ENCODE measurements at places on chromosomes 3 and 15. TPM values are rescaled to one million over a fixed set of nuclear protein-coding genes. Genes with fewer than 3 reads are reported as not detected.

GRCh38 chr15:48828471-48828870, 17.6 kb upstream of the CEP152 start:
- no peaks in the 10 kb centered on the region for H3K36me3 ChIP-seq
- peaks cover 17% of the 10 kb centered on the region for H3K27me3 ChIP-seq
- no peaks in the 10 kb centered on the region for H3K4me1 ChIP-seq

- H3K27me3 ChIP-seq = no peaks in the 10 kb centered on the region
- no peak overlapping the region for H3K4me3 ChIP-seq
- DNase-seq = no peak
- H3K36me3 ChIP-seq = no peaks in the 10 kb centered on the region
- no peaks in the 10 kb centered on the region for H3K4me1 ChIP-seq
Measured at GRCh38 chr15:26325495-26325894, 447.4 kb downstream of the GABRB3 start.

- H3K36me3 ChIP-seq = no peaks in the 10 kb centered on the region
- H3K4me1 ChIP-seq = peaks cover 10% of the 10 kb centered on the region
- DNase-seq = no peak
- H3K27ac ChIP-seq = no peak overlapping the region
- no peak overlapping the region for H3K4me3 ChIP-seq
Measured at GRCh38 chr3:141056751-141057171, 5.6 kb downstream of the SPSB4 start.

DNA sequence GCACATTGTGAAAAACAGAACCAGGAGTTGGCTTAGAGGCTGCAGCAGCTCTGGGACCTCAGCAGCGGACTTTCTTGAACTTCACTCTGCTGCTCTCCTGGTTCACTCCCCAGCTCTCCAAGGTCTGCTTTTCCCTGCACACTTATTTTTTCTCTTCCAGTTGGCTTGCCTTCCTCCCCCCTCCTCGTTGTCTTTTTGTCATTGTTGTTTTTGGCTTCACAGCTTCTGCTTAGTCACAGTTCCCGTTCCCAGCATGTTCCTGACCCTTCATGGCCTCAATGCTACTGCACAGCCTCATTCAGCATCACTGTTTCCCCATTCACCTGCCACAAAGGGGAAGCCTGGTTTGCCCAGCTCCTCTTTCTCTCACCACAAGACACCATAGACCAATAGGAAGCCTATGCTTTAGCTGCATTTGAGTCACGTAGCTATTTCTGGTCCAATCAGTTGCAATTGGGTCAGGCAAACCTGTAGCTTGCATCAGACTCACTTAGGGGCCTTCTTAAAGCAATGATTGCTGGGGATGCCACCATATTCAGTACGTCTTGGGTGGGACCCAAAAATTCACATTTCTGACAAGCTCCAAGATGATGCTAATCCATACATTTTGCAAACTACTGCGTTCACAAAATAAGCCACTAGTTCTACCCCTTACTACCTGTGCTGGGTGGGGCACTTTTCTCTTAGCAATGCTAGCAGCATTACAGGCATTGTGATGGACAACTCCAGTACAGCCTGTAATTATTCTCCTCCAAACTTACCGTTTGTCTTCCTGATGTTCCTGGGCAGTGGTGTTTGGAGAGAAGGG, 7.8 kb upstream of the SUMF1 start:
- peak overlapping the region; percentile 9 for H3K27ac ChIP-seq
- H3K4me3 ChIP-seq = no peak overlapping the region
- DNase-seq = peak; percentile 40
- peaks cover 25% of the 10 kb centered on the region for H3K27me3 ChIP-seq
- H3K4me1 ChIP-seq = peaks cover 14% of the 10 kb centered on the region

The ZNF280D gene
- 17.5 TPM for total RNA-seq

The ZMAT3 gene
- total RNA-seq = 17.1 TPM

DNA sequence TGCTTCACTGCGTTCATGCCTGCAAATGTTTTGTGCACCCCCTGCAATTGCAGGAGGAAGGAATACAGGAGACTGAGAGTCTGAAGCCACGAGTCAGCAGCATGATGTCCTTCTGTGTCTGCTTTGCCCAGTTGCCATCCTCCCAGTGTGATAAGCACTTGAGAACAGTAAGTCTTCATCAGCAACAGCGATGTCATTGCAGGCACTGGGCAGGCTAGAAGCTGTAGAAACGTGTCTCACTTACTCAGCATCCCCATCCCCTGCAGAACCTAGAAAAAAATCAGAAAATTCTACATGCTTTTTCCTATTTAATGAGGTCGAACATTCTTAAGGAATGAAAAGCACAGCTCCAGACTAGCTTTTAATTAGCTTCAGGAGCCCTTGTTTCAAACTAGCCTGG, 156.5 kb upstream of the LPP start:
- no peak overlapping the region for H3K4me3 ChIP-seq
- H3K27ac ChIP-seq = peak overlapping the region; percentile 21
- peaks cover 43% of the 10 kb centered on the region for H3K36me3 ChIP-seq
- DNase-seq = no peak
- H3K27me3 ChIP-seq = no peaks in the 10 kb centered on the region

DNA sequence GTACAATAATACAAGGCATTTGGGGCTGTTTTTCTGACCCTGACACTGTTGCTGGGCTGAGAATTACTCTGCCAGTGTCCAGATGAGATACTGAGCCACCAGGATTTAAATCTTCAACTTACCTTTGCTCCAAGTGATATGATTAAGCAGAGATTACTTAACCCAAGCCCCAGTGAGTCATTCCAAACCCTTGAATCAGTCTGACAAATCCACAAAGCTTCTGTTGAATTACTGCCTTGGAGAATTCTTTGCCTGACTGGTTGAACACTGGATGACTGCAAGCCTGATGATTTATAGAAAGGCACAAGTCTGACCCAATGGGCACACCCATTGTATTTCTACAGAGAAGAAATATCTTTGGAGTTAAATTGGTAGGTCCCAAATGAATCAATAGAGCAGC, 88.2 kb upstream of the TSC22D2 start:
- no peak overlapping the region for H3K27ac ChIP-seq
- no peak overlapping the region for H3K4me3 ChIP-seq
- DNase-seq = no peak
- peaks cover 10% of the 10 kb centered on the region for H3K27me3 ChIP-seq
- no peaks in the 10 kb centered on the region for H3K36me3 ChIP-seq

GRCh38 chr3:53156368-53156834, 4.6 kb upstream of the PRKCD start:
- H3K4me1 ChIP-seq = peaks cover 6% of the 10 kb centered on the region
- DNase-seq = no peak
- H3K36me3 ChIP-seq = no peaks in the 10 kb centered on the region
- H3K27me3 ChIP-seq = peaks cover 49% of the 10 kb centered on the region
- H3K27ac ChIP-seq = no peak overlapping the region

- H3K4me1 ChIP-seq = peaks cover 9% of the 10 kb centered on the region
- peaks cover 4% of the 10 kb centered on the region for H3K36me3 ChIP-seq
- no peak overlapping the region for H3K4me3 ChIP-seq
- H3K27me3 ChIP-seq = no peaks in the 10 kb centered on the region
- no peak overlapping the region for H3K27ac ChIP-seq
Measured at GRCh38 chr3:32256206-32256605, 17.7 kb downstream of the CMTM8 start.

The PCSK6 gene
- total RNA-seq = 0.76 TPM

- no peak overlapping the region for H3K27ac ChIP-seq
- no peaks in the 10 kb centered on the region for H3K36me3 ChIP-seq
- H3K4me3 ChIP-seq = no peak overlapping the region
Measured at GRCh38 chr3:59001675-59002074, 48.1 kb downstream of the CFAP20DC start.

- no peaks in the 10 kb centered on the region for H3K36me3 ChIP-seq
- no peak for DNase-seq
- H3K27ac ChIP-seq = no peak overlapping the region
- H3K27me3 ChIP-seq = peaks cover 5% of the 10 kb centered on the region
- H3K4me3 ChIP-seq = no peak overlapping the region
Measured at GRCh38 chr3:141083836-141084649, 32.9 kb downstream of the SPSB4 start.

DNA sequence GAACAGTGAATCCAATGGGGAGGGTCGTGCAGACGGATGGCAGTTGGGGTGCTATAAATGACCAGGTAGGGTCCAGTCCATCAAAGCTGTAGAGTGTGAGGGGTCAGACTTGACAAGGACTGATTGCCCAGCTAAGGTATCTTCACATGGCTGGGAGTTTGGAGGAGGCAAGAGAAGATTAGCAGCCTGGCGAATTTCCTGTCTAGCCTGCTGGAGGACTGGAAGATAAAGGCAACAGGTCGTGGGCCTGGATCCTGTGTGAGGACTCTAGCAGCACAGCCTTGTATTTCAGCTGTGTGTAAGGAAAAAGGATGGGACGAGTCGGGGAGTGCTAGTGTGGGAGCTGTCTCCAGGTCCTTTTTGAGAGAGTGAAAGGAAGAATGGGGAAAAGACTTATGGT, 17.6 kb downstream of the CCR5AS start:
- H3K27me3 ChIP-seq = no peaks in the 10 kb centered on the region
- no peak for DNase-seq
- H3K36me3 ChIP-seq = peaks cover 5% of the 10 kb centered on the region
- no peak overlapping the region for H3K27ac ChIP-seq
- H3K4me1 ChIP-seq = peaks cover 30% of the 10 kb centered on the region
- no peak overlapping the region for H3K4me3 ChIP-seq

The RARRES1 gene
- total RNA-seq = not detected

GRCh38 chr3:157059661-157060060, 100.3 kb downstream of the CCNL1 start:
- no peaks in the 10 kb centered on the region for H3K36me3 ChIP-seq
- H3K27me3 ChIP-seq = peaks cover 5% of the 10 kb centered on the region
- no peak overlapping the region for H3K4me3 ChIP-seq
- H3K4me1 ChIP-seq = no peaks in the 10 kb centered on the region
- DNase-seq = no peak

The C3orf52 gene
- total RNA-seq = 2.3 TPM

The GRK7 gene
- total RNA-seq = not detected

The DISP2 gene
- 2.6 TPM for total RNA-seq

GRCh38 chr3:57046101-57046765, 14.2 kb upstream of the SPATA12 start:
- no peak overlapping the region for H3K27ac ChIP-seq
- no peaks in the 10 kb centered on the region for H3K4me1 ChIP-seq
- H3K36me3 ChIP-seq = no peaks in the 10 kb centered on the region
- H3K27me3 ChIP-seq = peaks cover 19% of the 10 kb centered on the region
- H3K4me3 ChIP-seq = no peak overlapping the region
- DNase-seq = no peak

- peaks cover 10% of the 10 kb centered on the region for H3K27me3 ChIP-seq
- H3K36me3 ChIP-seq = peaks cover 3% of the 10 kb centered on the region
- H3K4me3 ChIP-seq = peak overlapping the region; percentile 79
- no peak for DNase-seq
- H3K4me1 ChIP-seq = peaks cover 17% of the 10 kb centered on the region
Measured at GRCh38 chr15:26081758-26082220, 218.7 kb upstream of the ATP10A start.

- no peak overlapping the region for H3K27ac ChIP-seq
- H3K27me3 ChIP-seq = peaks cover 39% of the 10 kb centered on the region
- peaks cover 11% of the 10 kb centered on the region for H3K4me1 ChIP-seq
- no peak for DNase-seq
- no peaks in the 10 kb centered on the region for H3K36me3 ChIP-seq
- no peak overlapping the region for H3K4me3 ChIP-seq
Measured at GRCh38 chr15:52113708-52114107, 1.1 kb upstream of the BCL2L10 start.

The GHRL gene
- 0.63 TPM for total RNA-seq

The FBXO40 gene
- total RNA-seq = not detected

The ARPP21 gene
- total RNA-seq = not detected

- DNase-seq = no peak
- H3K36me3 ChIP-seq = no peaks in the 10 kb centered on the region
- no peak overlapping the region for H3K27ac ChIP-seq
- H3K4me3 ChIP-seq = no peak overlapping the region
- peaks cover 5% of the 10 kb centered on the region for H3K4me1 ChIP-seq
- H3K27me3 ChIP-seq = peaks cover 47% of the 10 kb centered on the region
Measured at GRCh38 chr3:184508938-184509337, 52.6 kb upstream of the EPHB3 start.

DNA sequence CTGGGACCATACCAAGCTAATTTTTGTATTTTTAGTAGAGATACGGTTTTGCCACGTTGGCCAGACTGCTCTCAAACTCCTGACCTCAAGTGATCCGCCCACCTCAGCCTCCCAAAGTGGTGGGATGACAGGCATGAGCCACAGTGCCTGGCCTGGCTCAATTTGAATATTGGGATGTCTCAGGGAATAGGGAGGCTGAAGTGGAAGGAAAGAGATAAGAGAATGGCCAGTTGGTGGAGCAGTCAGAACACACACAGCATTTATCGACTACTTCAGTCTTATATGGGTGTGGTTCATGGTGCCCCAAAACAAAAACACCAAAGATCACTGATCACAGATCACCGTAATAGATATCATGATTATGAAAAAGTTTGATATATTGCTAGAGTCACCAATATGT, 144.4 kb downstream of the GMNC start:
- DNase-seq = no peak
- H3K36me3 ChIP-seq = no peaks in the 10 kb centered on the region
- H3K27ac ChIP-seq = no peak overlapping the region
- H3K4me3 ChIP-seq = no peak overlapping the region

DNA sequence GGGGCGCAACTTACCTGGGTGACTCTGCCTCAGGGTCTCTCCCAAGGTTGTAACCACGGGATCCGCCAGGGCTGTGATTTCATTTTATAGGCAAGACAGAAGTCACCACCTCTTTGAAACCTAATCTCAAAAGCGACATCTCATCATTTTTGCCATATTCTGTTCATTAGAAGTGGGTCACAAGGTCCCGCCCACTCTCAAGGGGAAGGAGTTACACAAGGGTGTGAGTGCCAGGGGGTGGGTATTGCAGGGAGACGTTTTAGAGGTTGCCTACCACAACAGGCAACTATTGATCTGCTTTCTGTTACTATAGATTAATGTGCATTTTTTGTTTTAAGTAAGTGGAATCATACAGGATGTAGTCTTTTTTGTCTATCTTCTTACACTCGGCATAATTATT, 56.6 kb upstream of the ADPGK start:
- H3K27ac ChIP-seq = no peak overlapping the region
- DNase-seq = no peak
- peaks cover 10% of the 10 kb centered on the region for H3K27me3 ChIP-seq
- H3K4me1 ChIP-seq = peaks cover 7% of the 10 kb centered on the region
- no peak overlapping the region for H3K4me3 ChIP-seq

DNA sequence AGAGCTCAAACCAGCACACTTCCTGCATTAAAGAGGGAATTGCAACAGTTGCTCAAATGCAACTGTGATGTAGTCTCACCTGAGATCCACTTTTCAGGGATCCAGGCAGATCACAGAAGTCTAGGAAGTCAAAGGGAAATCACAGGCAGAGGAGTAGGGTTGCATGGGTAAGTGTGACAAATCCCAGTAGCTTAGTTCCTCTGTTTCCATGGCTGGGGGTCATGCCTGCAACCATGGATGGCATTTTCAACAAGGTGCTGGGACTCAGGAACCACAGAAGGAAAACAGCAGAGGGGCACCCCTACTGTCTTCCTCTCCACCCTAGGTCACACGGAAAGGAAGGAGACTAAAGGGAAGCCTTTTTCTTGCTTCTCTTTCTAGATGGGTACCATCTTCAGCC, 36.5 kb upstream of the ARNT2 start:
- H3K27ac ChIP-seq = no peak overlapping the region
- no peak for DNase-seq
- H3K4me1 ChIP-seq = no peaks in the 10 kb centered on the region
- no peaks in the 10 kb centered on the region for H3K36me3 ChIP-seq
- H3K4me3 ChIP-seq = no peak overlapping the region

Measured in activated CD8-positive, alpha-beta T cell treated with anti-CD3 and anti-CD28 coated beads, Interleukin-2, amount 10 ng/mL, durations not matched to agents 7 days and 5 days (primary cell).